ENCODE measurements at places on chromosomes 4 and X.
A peak's percentile ranks its signal among the peaks of the same experiment; 100 is the strongest.

DNA sequence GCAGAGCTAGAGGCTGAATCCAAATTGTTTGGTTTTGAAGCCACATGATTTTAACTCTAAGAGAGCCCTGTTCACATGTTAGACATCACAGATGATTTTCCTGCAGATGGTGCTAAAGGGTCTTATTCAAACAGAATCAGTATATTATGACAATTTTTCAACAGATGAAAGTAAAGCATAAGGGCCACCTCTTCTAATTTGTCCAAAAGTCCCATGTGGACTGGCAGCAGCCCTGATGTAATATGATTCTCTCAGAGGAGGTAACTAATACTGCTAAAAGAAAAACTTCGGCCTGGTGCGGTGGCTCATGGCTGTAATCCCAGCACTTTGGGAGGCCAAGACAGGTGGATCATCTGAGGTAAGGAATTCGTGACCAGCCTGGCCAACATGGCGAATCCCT lies 26.0 kb upstream of the SETD7 start:
- DNase-seq: no peak

- DNase-seq: no peak
Observed at GRCh38 chr4:1979477-1980196, 29.1 kb downstream of the NELFA start.

- DNase-seq: peak; percentile 41
Observed at GRCh38 chr4:23333946-23334878, 555.6 kb downstream of the PPARGC1A start.

GRCh38 chr4:180156684-180157083 lies 2086.5 kb upstream of the TENM3 start:
- DNase-seq: no peak

- DNase-seq: no peak
Observed at GRCh38 chrX:1451661-1452515, 821 bp downstream of the ASMTL start.

GRCh38 chrX:87525771-87526229 lies 8.2 kb downstream of the KLHL4 start:
- DNase-seq: no peak

- no peak for DNase-seq
Observed at GRCh38 chr4:19301527-19301926, 950.2 kb upstream of the SLIT2 start.

DNA sequence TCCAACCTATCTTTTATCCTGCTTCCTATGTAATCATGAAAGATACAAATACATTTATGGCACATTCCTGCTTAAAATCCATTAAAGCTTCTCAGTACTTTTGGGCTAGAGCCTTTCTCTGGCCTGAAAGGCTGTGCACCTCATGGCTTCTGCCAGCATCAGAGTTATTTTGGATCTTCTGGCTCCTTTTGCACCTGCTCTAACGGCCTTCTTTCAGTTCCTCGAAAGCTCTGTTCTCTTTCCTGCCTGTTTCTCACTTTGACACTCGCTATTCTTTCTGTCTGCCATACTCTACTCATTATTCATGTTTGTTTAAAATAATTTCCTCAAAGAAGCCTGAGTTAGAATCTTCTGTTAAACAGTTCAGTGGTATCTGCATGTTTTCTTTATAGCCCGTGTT lies 86.0 kb downstream of the LRP2BP start:
- DNase-seq: no peak

- no peak for DNase-seq
Observed at GRCh38 chr4:123555233-123555806, 158.7 kb downstream of the SPRY1 start.

DNA sequence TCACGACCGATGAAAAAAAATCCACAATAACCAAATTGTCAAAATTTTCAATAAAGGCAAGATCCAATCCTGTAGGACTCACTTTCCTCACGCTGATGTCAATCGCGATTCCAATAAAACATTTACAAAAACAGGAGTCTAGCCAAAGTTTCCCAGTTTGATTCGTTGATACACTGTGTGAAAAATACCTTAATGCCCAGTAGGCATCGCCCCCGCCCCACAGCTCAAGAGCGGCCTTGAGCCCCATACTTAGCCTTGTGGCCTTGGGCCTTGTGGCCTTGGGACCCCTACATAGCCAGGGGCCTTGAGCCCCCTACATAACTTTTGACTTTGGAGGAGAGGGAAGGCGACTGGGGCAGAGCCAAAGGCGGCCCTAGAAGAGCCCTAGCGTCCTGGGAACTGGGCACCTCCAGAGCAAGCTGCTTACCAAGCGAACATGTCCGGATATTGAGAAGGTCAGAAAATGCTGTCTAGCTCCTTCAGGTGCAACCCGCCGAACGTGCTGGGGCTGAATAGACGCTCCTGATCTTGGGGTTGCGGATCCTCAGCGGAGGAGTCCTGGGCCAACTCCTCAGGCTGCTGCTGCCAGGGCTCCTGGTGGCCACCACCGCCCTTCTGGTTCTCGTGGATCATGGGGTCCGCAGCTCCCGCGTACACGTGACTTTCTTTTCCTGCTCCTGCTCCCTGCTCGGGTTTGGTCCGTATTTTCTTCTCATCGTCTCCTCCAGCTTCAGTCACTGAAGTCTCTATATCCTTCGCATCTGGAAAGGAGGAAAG lies 62.9 kb downstream of the RHOXF2B start:
- no peak for DNase-seq

DNA sequence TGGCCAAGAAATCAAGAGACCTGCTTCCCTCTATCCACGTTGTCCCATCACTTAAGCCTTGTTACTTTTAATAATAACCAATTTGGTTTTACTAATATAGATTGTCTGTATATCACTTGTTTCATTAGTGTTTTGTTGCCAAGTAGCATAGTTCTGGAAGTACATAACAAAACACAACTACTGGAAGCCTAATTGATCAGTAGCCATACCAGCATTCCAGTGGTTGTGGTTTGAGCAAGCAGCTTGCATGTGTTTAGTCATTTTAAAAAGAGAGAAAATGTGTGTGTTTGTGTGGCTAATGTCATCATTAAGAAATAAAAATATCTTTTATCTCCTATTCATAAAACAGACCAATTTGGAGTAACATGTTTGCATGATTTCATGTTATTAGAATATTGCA lies 70.8 kb downstream of the PTPN13 start:
- no peak for DNase-seq

DNA sequence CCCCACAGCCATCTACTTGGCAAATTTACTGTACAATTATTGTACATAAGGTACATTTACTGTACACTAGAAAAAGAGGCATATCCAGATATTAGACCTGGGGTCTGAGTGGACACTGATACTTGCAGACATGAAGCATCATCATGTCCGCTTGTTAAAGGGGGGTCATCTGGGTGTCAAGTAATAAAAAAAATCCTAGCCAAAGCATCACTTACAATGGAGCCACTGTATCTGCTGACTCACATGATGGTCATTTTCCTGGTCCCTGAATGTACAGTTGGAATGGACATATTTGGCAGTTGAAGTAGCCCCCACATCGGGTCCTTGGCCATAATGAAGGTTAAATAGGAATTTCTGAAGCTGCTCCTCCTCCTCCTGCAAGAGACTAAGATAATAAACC lies 228.8 kb downstream of the THOC2 start:
- no peak for DNase-seq

- no peak for DNase-seq
Observed at GRCh38 chr4:66885501-66886165, 659.7 kb downstream of the CENPC start.

- no peak for DNase-seq
Observed at GRCh38 chr4:146018247-146018646, 79.6 kb upstream of the ZNF827 start.

- no peak for DNase-seq
Observed at GRCh38 chrX:73446831-73447230, at the start of gene CDX4. TSS of gene CDX4 (plus strand) at chrX:73447053. CDS start at chrX:73447254, 201 bp downstream.

DNA sequence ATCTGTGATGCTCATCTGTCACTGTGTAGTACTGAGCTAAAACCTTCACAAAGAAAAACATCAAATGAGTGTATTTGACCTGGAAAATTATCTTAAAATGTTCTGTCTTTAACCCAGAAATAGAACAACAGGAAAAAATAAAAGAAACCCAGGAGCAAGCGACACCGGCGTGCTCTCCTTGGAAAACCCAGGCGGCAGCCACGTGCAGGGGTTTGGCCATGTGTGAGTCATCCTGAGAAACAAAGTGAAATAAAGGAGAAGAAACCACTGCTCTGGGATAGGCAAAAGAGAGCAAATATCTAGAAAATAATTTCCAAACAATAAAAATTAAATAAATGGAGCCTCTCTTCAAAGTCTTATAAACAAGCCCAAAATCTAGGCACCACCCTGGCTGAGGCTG lies 20.0 kb upstream of the TMEM128 start:
- no peak for DNase-seq

DNA sequence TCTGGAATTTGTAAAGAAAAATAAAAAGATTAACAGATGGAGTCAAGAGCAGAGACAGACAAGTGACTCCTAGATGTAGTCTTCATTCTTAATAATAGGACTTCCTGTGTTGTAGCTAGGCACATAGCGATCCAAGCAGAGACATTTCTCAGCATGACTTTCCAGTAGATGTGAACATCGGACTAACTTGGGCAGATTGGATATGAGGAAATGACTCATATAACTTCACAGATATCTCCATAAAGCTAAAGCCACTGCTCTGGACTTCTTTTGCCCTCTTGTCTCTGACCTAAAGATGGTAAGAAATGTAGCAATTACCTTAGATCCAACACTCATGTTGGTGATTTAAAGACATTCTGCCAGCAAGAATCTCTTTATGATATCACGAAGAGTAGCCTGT lies 131.7 kb downstream of the EPHA5 start:
- DNase-seq: no peak

DNA sequence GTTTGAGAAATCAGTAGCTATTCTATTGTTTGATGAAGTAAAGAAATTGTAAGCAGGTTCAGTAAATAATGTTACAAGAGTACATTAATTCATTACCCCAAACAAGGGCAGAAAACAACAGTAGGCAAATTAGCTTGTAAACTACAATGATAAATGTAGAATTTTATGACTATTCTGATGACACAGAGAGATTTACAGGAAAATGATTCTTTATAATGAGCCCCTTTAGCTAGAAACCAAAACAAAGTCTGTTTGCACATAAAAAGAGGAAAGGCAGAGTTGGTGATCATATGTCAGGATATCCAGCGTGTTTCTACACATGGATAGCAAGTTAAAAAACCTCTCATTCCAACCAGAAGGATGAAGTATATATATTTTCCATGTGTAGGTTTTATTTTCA lies 204.8 kb downstream of the CFAP299 start:
- no peak for DNase-seq

DNA sequence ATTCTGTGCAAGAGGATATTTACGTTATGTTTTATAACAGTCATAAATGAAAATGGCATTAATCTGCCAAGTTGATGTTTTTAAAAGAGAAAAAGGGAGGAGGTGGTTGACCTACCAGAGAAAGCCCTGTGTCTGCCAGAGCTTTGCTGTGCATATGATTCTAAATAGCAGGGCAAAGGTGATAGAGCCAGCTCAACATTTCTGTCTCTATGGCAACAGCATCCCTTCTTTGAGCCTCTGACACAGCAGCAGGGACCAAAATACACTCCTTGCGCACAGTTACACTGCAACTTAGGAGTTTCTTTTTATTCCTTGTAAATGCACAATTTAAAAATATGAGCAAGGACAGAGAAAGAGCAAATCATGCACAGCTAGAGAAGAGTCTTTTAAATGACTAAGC lies 133.3 kb upstream of the RAI2 start:
- DNase-seq: no peak

GRCh38 chrX:123648028-123648810 lies 84.6 kb downstream of the THOC2 start:
- peak; percentile 17 for DNase-seq

DNA sequence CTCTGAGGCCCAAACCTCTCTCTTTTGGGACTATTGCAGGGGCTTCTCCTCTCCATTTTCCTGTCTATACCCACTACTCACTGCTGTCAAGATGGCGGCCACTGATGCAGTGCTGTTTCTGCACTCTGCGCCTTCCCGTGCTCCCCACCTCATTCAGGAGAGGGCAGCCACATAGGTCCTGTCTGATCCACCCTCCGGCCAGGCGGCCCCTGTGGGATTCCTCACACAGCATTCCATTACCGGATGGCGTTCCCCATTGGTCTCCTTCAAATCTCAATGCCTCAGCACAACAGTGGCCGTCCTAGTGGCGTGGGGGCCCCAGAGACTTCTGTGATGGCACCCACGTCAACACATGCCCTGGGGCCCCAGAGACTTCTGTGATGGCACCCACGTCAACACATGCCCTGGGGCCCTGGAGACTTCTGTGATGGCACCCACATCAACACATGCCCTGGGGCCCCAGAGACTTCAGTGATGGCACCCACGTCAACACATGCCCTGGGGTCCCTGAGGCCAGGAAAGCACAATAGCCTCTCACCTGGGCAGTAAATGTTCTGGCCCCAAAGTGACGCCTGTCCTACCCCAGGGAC lies 7.3 kb downstream of the SPON2 start:
- no peak for DNase-seq

DNA sequence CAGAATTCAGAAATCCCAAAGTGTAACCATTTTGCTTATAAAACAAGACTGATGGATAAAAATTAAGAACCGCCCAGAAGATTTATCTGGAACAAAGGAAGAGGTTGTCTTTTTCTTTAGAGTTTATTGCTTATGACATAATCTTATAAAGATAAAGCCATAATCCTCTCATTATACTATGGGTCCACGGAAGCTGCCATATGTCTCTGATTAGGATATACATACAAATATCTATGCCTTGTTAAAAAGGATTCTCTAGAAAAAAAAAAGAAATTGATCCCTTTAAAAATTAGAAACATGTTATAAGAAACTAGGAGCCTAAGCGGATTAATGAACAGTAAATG lies 70.5 kb downstream of the RELL1 start:
- no peak for DNase-seq

GRCh38 chr4:60201052-60201673 lies 999.0 kb upstream of the ADGRL3 start:
- peak; percentile 1 for DNase-seq

GRCh38 chrX:118823263-118824172 lies at the start of gene ZCCHC12:
TSS of gene ZCCHC12 (plus strand) at chrX:118823824. CDS start at chrX:118825245, 1,421 bp downstream.
- peak; percentile 46 for DNase-seq

DNA sequence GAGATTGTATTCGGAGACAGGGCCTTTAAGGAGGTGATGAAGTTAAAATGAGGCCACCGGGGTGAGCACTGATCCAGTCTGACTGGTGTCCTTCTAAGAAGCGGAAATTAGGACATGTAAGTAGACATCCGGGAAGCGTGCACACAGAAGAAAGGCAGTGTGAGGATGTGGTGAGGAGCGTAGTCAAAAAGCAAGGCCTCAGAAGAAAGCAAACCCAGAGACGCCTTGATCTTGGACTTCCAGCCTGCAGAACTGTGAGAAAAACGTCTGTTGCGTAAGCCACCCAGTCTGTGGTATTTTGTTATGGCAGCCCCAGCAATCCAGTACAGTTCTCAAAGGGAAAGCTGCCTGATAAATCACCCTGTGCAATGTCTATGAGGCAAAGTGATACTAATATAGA lies 153.5 kb downstream of the KCNIP4 start:
- no peak for DNase-seq
